ENCODE measurements at places on chromosomes 4 and X. TPM values are rescaled to one million over a fixed set of nuclear protein-coding genes. Genes with fewer than 3 reads are reported as not detected.

DNA sequence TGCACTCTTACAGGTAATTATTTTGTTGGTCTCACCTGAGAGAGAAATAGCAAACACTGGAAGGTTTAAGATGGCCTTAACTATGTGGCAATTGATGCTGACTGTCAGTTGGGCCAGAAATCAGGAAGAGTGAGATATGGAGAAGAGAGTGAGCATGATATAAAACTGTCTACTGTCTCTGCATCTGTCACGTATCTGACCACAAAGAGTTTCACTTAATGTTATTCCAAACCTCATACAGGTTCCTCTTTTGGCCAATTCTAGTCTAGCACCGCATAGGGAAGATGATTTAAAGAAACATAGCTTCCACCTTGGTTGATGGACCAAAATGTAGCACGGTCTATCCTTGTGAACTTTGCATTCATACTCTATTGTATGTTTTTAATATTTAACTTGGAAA is 381.0 kb upstream of the BOD1L1 start:
- no peak for DNase-seq

- no peak for DNase-seq
Measured at GRCh38 chrX:15017491-15017890, 144.3 kb downstream of the MOSPD2 start.

DNA sequence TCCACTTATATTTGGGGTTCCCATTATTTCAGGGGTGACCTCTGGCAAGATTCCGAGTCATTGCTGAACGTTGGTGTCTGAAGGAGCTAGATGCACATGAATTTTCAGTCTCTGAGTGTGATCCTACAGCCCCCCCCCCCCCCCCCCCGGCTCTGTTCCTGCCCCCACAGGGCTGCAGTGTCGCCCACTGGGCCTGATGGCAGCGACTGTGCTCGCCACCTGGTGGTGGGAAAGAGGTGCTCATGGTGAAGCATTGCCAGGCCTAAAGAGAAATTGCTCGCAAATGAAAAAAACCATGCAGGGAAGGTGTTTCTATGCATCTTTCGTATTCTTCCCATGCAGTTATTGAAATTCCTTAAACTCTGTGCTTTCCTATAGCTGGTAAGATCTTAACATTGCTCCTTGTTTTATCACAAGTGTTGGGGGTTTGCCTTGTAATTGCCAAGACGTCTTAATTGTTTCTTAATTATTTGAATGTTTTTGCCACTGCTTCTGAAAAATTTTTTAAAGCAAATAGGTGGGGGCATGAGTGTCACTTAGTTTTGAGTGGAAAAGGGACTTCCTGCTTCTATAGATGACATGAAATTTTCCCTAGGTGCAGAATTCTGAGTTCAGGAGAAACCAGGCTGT is 63.2 kb downstream of the CLDN22 start:
- peak; percentile 39 for DNase-seq

- DNase-seq = no peak
Measured at GRCh38 chr4:120318196-120318846, 251.7 kb upstream of the MAD2L1 start.

The F8A1 gene
- 13.2 TPM for total RNA-seq

DNA sequence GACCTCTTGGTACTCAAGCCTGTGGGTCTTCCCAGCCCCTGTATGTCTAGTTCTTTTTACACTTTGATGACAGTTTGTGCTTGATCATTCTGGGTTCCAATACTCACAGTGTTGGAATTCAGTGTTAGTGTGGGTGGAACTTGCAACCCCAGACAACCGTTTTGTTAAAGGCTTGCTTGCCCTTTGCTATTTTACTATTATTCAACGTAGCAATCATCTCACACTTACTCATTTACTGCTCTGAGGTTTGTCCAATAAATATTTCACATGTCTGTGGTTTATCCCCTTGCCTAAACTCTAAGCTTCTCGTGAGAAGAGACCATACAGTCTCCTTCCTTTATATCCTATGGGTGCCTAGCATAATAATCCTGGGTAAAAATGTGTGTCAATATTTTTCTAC is 15.3 kb downstream of the CCNG2 start:
- DNase-seq = peak; percentile 41

GRCh38 chr4:86032476-86033022 is 327.3 kb downstream of the MAPK10 start:
- DNase-seq = no peak

The CLDN22 gene
- total RNA-seq = not detected

All from A172 (cell line).